ENCODE measurements at places on chromosomes 6 and 20. TPM values are rescaled to one million over a fixed set of nuclear protein-coding genes. Genes with fewer than 3 reads are reported as not detected.

Gene EDN1
- 0.63 TPM for total RNA-seq

GRCh38 chr6:8435845-8436168 is 462 bp upstream of the SLC35B3 start:
- H3K4me3 ChIP-seq: peak overlapping the region; percentile 99
- DNase-seq: no peak
- H3K4me1 ChIP-seq: peaks cover 10% of the 10 kb centered on the region
- H3K36me3 ChIP-seq: no peaks in the 10 kb centered on the region
- H3K27me3 ChIP-seq: no peaks in the 10 kb centered on the region

DNA sequence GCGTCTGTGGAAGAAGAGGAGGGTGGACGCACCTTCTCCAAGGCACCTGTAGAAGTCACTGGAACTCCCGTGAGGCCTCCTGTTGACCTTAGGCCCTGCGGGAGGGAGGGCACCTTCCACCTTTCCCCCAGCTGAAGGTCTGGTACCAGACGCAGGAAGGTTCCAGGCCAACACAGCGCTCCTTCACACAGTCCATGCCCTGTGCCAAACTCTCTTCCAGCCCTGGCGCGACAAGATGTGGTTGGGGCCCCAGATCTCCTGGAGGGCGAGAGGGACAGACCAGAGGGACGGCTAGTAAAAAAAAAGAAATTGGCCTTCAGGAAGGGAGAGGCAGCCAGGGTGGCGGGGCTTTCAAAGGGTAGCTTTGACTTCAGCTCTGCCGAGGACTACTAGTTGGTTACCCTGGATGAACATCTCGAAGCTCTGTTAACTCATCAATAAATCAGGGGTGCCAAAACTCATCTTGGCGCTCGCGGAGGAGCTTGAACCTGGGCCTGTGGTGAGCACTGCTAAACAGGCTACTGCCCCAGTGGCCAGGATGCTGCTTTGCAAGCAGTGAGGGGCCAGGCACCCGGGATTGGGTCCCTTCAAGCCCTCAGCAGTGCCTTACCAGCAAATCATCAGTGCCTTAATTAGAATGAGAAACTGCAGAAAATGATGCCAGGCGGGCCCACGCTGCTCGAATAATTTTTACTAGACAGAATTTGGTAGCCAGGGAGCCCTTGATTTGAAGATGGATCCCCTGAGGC is 14.9 kb downstream of the AARS2 start:
- no peak overlapping the region for H3K4me3 ChIP-seq

GRCh38 chr6:157433678-157434081 is 52.7 kb downstream of the ZDHHC14 start:
- no peak for DNase-seq
- H3K27me3 ChIP-seq: no peaks in the 10 kb centered on the region
- no peaks in the 10 kb centered on the region for H3K4me1 ChIP-seq
- no peak overlapping the region for H3K27ac ChIP-seq
- H3K4me3 ChIP-seq: no peak overlapping the region
- no peaks in the 10 kb centered on the region for H3K36me3 ChIP-seq

DNA sequence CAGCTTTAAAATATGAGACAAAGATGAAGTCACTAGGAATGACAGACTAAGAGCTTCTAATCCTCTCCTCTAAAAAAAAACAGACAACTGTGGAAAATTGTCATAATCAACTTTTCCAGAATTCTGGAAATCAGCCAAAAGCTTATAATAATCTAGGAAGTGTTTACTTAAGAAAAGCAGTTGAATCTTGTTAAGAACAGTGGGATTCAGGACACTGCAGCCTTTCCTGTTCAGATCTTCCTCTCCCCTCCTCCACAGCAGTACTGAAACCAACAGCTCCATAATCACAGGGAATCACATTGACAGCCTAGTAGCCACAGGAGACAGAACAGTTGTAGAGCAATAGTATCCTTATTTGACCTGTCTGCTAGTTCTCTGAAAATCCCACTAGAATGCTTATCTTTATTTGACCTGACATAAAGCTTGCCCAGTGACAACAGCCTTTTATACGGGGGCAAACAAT is 41.6 kb downstream of the IBTK start:
- H3K36me3 ChIP-seq: peaks cover 33% of the 10 kb centered on the region
- no peaks in the 10 kb centered on the region for H3K4me1 ChIP-seq
- no peaks in the 10 kb centered on the region for H3K27me3 ChIP-seq
- DNase-seq: no peak
- no peak overlapping the region for H3K27ac ChIP-seq

DNA sequence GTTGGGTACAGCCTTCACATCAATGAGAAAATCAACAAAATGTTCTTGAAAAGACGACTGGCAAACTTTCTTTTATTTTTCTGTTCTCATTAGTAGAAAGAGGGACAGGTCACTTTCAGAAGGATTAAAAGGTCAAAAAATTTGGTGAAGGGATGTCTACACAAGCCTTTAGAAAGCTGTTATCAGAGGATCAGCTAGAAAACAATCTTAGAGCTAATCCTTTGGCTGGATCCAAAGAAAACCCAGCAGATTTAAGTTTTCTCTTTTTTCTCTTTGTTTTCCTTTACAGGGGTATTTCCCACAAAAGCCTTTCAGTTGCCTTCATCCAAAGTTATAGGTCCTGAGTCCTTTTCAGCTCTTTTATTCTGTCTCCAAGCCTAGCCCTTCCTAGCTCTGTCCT is 57.3 kb upstream of the EDN1 start:
- H3K4me3 ChIP-seq: no peak overlapping the region
- H3K27ac ChIP-seq: no peak overlapping the region
- H3K36me3 ChIP-seq: no peaks in the 10 kb centered on the region
- peaks cover 8% of the 10 kb centered on the region for H3K4me1 ChIP-seq
- no peaks in the 10 kb centered on the region for H3K27me3 ChIP-seq
- no peak for DNase-seq

Gene DDR1
- total RNA-seq: 2.6 TPM

All from natural killer cell (primary cell).